Tibial nerve (tissue), 4 donors: ENCODE measurements at places on chromosomes 16 and 17. TPM values are rescaled to one million over a fixed set of nuclear protein-coding genes. Genes with fewer than 3 reads are reported as not detected.

DNA sequence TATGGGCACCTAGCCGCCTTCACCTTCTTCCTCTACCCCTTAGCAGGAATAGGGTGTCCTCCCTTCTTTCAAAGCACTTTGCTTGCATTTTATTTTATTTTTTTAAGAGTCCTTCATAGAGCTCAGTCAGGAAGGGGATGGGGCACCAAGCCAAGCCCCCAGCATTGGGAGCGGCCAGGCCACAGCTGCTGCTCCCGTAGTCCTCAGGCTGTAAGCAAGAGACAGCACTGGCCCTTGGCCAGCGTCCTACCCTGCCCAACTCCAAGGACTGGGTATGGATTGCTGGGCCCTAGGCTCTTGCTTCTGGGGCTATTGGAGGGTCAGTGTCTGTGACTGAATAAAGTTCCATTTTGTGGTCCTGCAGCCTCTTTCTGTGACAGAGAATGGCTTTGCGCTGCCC is 4.6 kb downstream of the TMUB2 start:
- no peak for DNase-seq

The FSCN2 gene
- total RNA-seq: 4.4 TPM

DNA sequence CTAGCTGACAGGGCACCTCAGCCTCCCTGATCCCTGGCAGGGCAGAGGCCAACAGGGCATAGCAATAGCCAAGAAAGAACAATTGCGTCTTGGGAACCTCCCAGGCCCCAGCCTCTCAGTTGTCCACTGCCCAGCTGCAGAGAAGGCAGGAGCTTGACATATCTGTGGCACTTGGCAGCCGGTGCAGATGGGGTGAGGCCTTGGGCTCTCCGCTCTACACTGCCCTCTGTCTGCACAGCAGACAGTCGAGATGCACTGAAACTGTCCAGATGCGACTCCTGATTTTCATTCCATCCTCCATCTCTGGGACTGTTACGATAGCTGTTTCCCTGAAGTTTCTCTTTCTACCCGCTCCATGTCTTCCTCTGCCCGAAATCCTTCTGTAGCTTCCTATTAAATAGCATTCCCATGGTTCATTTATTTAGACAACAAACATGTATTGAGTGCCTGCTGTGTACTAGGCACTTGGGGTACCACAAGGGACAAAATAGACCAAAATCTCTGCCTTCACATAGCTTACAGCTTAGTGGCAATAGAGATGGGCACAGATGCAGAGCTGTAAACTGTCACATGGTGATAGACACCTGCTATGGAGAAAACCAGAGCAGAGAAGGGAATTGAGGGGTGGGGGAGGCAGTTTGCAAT is 3.3 kb downstream of the POLR3E start:
- DNase-seq: peak; percentile 36

DNA sequence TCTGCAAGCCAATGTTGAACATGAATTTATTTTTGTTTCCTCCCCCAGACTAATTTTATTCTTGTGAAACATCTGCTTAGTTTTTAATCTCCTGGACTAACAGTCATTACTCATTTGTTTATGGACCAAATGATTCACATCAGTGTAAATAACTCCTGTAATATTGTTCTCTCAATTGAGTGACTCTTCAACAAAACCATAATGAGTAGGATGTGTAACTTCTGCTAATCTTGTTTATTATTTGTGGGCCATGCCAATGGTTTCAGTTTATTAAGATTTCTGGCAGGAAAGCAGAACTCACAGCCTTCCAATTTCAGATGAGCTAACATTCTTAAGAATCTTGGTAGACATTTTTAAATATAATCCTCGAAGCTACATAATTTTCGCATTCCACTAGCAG is 1216.3 kb upstream of the GOT2 start:
- DNase-seq: no peak

The RHBDL3 gene
- not detected for total RNA-seq

The ARL6IP1 gene
- total RNA-seq: 182 TPM
